ENCODE measurements at places on chromosomes 6 and 20.

GRCh38 chr6:40251637-40252300 is 317.5 kb upstream of the MOCS1 start:
- no peak for DNase-seq

GRCh38 chr6:105273589-105273988 is 93.8 kb upstream of the POPDC3 start:
- DNase-seq = no peak

GRCh38 chr20:458776-459175 is 3.6 kb downstream of the TBC1D20 start:
- no peak for DNase-seq

GRCh38 chr6:137011406-137011805 is 33.4 kb downstream of the IL20RA start:
- DNase-seq = no peak

DNA sequence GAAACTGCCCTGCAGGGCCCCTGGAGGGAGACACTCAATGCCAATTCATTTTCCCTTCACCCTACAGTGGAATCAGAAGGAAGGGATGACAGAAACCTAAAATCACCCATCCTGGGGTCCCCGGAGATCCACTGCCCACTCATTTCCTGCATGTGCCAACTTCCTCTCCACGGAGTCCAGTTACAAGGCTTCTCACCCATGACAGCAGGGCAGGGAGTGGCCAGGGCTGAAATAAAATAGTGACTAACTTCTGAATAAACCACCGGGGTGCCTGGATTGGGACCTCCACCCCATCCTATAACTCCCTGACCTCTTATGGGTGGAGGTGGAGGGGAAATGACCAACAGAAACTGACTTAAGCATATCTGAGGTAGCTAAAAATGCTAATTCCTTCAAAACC is 362.3 kb downstream of the MAFB start:
- no peak for DNase-seq

DNA sequence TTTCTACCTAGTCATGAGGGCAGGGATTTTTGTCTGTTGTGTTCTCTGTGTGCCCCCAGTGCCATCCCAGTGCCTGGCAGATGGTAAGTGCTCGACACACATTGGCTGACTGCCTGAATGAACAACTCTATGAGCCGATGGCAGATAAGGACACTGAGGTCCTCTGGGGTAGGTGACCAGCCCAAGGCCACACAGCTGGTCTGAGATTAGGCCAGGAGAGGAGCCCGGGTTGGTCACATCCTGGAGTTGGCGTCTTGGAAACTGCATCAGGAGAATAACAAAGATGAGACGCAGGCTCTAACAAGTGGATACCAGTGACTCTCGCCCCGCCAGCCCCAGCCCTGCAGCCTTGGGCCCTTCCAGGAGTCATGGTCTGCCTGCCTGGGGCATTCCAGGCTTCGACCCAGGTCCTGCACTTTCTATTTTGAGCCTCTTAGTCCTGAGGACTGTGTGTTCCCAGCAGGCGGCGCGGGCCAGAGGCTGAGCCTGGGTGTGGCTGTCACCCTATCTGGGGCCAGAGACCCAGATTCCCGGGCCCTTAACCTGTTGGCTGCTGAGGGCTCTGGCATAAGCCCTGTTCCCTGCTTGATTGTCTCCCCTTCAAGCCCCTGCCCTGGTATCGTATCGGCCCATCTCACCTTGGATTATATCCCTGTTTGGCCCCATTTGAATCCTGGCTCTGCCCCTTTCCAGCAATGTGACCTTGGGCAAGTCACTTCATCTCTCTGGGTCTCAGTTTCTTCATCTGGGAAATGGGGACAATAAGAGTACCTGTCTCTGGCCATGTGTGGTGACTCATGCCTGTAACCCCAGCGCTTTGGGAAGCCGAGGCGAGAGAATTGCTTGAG is 88.3 kb downstream of the CEBPB start:
- DNase-seq = peak; percentile 92

DNA sequence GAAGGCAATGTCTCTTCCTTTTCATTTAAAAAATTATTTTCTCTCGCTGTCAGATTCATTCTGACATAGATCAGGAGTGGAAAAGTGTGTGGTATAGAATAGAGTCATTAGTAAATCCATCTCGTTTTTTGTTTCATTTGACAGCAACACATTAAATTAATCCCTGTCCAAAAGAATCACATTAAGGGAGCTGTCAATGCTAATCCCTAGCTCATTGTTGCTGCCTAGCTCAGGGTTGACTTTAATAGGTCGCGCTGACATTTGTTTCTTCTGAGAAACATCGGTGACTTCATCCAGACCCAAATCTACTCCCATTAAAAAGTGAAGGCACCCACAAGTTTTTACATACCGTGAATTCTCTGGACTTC is 25.4 kb upstream of the MAP3K7 start:
- DNase-seq = no peak

- DNase-seq = no peak
Observed at GRCh38 chr6:133359760-133360159, 118.6 kb downstream of the EYA4 start.

- DNase-seq = peak; percentile 53
Observed at GRCh38 chr6:106360410-106360988, at the start of gene CRYBG1. CRYBG1 (plus strand) TSS chr6:106360717; CDS start chr6:106360909, 192 bp downstream.

GRCh38 chr20:49303065-49303552 is 25.3 kb upstream of the ZNFX1 start:
- peak; percentile 55 for DNase-seq

- no peak for DNase-seq
Observed at GRCh38 chr6:156507656-156508055, 269.5 kb upstream of the ARID1B start.

Measured in aorta (tissue), 5 donors.